ENCODE measurements at places on chromosomes 4 and X.
A peak's percentile ranks its signal among the peaks of the same experiment; 100 is the strongest.

GRCh38 chr4:127783026-127783769, 1.1 kb downstream of the HSPA4L start:
- DNase-seq = peak; percentile 49

- no peak for DNase-seq
These were observed 120.6 kb upstream of the MBNL3 start for GRCh38 chrX:132609362-132609848.

- DNase-seq = no peak
These were observed 68.2 kb upstream of the ACSL1 start for GRCh38 chr4:184893801-184894571.

DNA sequence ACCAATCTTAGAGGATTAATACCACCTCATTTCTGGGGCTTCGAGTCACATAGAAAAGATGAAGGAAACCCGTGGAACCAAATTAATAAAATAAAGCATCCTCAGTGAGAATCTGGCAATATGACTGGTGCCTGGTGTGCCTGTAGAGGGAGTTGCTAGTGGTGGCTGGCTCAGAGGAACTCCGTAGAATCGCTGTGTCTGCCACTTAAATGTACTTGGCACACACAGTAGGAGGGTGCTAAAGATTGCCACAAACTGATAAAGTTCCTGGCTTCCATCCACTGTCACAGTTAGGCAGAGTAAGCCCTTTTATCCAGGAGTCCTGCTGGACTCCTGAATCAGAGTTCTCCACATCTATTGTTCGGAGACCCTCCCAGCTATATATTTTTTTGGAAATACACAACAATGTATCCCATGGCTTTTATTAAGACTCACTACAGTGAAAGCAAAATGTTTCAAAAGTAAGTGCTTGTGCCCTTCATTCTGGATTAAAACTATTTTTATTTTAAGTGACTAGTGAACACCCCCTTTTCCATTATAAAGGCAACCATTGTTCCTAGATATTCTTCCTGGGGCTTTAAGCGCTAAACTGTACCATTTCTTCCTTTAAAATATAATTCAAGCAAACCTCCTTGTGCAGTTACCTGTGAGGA, 56.6 kb downstream of the KIF4A start:
- DNase-seq = no peak
